ENCODE measurements at places on chromosomes 7 and 10.
A peak's percentile ranks its signal among the peaks of the same experiment; 100 is the strongest.

DNA sequence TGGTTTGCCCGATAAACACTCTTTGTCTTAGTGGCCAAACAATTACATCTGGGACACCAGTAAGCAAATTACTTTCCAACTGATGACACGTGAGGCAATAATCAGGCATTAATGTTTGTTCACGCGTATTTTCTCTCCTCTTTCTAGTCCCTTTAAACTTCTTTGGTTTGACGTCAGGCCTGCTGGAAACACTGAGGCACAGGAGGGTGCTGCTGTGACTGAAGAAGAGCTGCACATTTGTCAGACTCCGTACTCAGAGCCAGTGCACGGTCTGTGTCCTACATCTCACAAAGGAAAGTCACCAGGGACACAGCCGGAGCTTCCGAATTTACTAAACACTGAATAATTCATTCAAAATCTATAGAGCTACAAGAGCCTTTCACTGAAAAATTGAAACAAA, 57.6 kb upstream of the ANAPC16 start:
- no peak for DNase-seq

DNA sequence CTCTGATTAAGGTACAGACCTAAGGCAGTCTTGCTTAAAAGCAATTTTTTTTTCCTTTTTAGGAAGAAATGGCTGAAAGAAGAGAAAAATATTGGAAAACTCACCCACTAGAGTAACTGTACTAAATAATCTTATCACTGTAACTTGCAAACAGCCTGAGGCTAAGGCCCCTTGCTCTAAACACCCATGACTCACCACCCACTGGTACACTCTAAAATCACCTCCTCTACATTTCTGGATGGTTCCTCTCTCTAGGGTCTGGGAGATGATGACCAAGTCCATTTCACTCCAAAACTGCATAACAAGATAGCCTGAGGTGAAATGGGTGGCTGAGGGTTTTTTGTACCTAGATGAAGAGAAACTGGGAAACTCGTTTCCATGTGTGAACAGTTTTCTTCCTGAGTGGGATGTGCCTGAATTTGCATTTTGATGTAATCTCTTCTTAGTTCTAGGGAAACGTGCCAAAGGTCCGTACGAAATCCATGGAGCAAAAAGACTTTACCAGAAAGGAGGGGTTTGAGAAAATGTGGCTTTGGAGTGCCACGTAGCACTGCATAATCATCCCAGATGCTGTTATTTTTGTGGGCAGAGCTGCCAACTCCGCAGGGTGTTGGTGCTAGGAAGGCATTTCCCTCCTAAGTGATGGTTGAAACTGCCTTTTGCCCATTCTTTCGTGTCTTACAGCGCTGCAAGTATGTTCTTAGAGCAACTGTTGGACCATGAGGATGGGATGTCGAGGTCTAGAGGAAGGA, 113.5 kb upstream of the C10orf90 start:
- DNase-seq: no peak

DNA sequence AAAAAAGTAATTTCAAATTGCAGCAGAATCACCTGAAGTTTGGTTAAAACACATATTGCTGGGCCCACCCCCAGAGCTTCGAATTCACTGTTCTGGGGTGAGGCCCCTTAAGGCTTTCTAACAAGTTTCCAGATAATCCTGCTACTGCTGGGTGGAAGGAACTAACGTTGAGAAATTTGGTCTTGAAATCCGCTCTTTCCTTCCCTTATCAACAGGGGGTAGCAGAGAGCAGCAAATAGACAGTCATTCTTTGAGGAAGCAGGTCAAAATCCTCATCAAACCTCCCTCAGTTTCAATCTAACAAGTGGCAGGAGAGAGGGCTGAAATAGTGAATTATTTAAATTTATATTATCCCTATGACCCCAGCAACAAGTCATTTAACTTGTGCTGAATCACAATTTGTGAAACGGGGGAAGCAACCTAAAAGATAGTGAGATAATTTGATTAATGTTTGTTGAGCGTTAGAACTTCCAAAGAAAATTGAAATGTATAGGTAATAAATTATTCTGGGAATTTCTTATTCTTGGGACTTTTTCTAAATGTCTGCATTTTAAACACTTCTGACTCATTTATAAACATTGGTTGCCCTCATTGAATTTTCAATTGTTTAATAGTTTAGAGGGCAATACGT, 21.7 kb upstream of the MALSU1 start:
- DNase-seq: peak; percentile 76

DNA sequence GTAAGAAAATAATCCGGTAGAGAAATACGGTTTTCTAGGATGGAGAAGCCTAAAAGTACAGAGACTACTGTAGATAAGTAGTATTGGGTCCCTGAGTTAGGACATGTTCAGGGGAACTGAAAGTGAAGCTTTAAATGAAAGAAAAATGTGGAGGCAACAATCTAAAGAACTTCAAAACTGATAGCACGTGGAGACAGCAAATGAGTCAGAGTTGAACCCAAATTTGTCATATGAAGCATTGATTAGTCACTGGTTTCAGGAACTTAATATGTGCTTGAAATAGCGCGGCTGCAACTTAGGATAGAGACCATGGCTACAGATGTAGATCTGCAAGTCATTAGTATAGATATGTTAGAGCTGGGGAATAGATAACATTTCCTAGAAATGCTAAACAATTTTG, 1138.6 kb upstream of the SORCS1 start:
- DNase-seq: no peak

GRCh38 chr10:95430231-95430951, 130.8 kb downstream of the SORBS1 start:
- DNase-seq: peak; percentile 38

GRCh38 chr10:119653209-119653608, 2.0 kb downstream of the BAG3 start:
- peak; percentile 80 for DNase-seq

- no peak for DNase-seq
These were observed 153.8 kb upstream of the CALCR start for GRCh38 chr7:93728292-93728691.

- DNase-seq: no peak
These were observed 127.0 kb downstream of the ATE1 start for GRCh38 chr10:121800831-121801230.

DNA sequence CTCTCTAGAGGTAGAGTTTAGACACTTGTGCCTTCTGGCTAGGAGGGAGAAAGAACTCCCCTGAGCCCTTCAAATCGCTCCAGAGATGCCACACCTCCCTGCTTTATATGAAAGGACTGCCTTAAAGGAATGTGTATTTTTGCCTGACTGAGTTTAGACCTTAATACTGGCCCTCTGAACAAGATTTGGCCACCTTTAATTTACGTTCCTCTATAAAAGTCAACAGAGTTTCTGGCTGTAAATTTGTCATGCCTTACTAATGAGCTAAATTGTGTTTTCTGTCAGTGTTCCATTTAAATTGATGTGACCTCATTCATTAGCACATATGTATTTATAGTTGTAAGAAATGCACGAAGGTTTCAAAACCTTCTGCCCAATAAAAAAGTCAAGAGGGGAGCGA, 48.0 kb downstream of the SEMA3C start:
- DNase-seq: no peak

- peak; percentile 28 for DNase-seq
These were observed 180.8 kb downstream of the EMX2 start for GRCh38 chr10:117723343-117723742.

- DNase-seq: no peak
These were observed 37.3 kb upstream of the TPST1 start for GRCh38 chr7:66167773-66168387.

GRCh38 chr7:11835260-11835659, 3.3 kb upstream of the THSD7A start:
- DNase-seq: no peak

DNA sequence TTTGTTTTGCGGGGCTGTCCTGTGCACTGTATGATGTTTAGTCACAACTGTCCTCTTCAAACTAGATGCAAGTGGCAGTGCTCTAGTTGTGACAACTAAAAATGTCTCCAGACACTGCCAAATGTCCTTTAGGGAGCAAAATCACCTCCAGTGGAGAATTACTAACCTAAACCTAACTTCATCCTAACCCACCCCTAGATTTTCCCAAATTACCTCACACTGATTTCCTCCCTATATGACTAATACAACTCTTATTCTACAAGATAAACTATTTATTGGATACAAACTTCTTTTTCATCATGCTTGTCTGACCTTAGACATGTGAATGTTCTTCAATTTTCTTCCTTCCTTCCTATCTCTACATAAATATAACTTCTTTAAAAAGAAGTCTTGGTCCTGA, 26.4 kb downstream of the PNPLA8 start:
- DNase-seq: no peak

GRCh38 chr7:138941545-138941944, 39.6 kb downstream of the KIAA1549 start:
- DNase-seq: no peak

Measured in Jurkat, Clone E6-1 (cell line).